NCI-H226 (cell line): ENCODE measurements at places on chromosomes 3 and 15.
A peak's percentile ranks its signal among the peaks of the same experiment; 100 is the strongest.

DNA sequence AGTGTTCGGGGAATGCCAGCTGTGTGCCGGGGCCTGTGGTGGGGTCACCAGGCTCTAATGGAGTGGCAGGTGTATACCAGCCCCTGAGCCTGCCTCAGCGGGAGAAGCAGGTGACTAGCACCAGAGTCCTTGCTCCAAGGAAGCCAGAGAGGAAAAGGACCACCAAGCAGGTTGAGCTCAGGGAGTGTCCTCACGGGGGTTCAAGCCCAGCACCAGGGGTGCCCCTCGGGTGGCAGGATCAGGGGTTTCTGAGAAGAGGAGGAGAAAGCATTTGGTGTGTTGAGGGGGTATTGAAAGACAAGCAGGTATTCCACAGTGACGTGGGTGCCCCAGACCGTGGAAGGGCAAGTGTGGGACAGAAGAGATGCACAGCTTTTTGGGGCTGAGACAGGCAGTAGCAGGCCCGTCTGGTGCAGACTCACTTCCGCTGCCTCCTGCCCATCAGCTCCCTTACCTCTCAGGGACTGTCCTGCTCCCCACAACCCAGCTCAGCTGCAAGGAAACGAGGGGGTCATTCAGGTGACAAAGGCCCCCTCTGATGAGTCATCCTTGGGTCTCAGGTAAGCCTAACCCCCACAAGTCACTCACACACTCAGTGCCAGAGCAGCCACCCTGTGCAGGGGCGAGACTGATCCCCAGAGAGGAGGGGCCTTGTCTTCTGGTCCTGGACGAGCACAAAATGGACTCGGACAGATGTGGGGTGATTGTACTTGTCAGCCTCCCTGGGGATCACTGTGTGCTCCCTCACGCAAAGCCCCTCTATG lies 21.4 kb upstream of the POC1A start:
- no peak for DNase-seq

DNA sequence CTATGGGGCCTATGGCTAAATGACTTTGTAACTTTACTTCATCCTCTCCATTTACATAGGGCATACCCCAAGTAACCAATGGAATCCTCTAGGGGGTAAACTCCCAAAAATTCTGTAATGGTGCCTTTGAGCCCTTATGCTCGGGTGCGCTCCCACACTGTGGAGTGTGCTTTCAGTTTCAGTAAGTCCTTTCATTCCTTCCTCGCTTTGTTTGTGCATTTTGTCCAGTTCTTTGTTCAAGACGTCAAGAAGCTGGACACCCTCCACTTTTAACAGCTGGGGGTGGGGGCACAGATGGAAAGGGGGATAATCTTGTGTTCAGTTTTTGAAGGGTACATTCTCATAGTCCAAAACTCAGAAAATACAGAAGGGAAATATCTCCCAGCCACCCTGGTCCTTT lies 84.4 kb upstream of the C2CD4B start:
- no peak for DNase-seq

DNA sequence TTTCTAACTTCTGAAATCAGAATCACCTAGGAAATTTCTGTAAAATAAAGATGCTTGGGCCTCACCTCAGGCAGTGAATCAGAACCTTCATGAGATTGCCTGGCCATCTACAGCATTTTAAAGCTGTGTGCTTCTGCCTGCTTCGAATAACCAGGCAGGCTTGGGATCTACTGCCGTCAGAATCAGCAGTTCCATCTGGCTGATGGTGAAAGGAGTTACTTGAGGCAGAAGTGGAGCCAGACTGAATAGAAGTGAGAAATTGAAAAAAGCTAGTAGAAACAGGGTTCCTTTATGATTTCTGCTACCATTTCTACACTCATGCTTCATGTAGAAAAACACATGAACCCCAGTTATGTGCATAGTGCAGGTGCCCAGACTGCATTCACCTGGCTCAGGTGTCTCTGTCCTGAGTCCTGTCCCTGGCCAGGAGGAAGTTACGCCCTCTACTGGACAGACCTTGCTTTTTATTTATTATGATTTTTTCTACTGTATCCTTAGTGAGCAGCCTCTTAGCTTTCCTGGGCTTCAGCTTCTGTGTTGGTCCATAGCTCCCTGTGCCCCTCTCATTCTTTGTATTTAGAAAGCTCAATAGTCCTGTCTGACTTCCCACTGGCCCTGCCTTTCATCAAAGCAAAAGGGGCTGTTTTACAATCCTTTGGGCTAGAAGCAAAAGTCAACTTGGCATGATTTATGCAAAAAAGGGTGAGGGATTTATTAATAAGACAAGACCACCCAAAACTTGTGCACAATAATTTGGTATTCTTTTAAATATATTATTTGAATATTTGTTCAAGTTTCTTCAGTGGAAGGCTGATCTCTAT lies 200.8 kb upstream of the GOLGA6L4 start:
- peak; percentile 17 for DNase-seq

GRCh38 chr3:171829841-171830517 lies 13.2 kb upstream of the TMEM212 start:
- peak; percentile 55 for DNase-seq

DNA sequence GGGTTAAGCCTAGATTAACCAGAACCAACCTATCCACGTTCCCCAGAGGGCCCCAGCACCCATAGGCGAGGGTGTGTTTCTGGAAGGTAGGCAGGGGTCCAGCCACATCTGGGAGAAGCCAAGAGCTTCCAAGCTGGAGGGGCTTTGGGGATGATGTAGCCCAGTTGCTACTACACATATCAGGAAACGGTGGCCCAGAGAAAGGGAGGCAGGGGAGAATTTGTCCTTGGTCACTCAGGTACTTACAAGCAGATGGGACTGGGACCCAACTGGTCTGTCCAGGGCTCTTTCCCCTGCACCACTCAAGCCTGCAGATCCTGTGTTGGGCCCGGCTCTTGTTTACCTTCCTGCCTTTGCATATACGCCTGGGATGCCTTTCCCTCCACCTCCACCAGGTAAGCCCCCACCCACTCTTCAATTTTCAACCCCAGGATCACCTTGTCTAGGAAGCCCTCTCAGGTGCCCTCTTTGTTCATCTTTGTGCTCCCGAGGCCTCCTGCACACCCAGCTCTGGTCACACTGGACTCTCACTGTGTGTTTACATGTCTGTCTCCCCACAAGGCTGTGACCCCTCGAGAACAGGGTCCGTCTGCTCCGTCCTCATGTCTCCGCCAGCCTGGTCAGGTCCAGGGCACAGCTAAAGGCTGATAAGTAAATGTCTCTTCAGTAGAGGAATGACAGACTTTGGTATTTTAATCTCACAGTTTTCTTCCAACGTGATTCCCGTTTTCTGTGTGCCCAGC lies 204.4 kb upstream of the LINGO1 start:
- DNase-seq = no peak

- no peak for DNase-seq
These were observed 235.9 kb upstream of the CTDSPL start for GRCh38 chr3:37625690-37626360.

DNA sequence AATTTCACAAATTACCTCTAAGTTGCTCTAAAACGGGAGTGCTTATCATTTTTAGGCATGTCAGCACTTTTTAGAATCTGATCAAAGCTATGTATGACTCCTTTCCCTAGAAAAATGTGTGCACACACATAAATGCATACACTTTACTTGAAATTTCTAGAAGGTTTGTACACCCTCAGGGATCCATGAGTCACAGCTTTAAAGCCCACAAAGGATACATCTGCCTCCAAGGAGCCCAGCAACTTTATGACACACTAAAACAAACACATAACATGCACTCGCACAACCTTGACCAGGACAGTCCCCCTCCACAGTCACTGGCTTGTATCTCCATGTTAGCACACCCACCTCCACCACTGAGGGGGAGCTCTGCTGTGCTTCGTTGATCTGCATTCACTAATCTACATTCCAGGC lies 722.0 kb upstream of the CFAP20DC start:
- DNase-seq = peak; percentile 86
